Left ventricle myocardium inferior (tissue), 1 donor: ENCODE measurements at places on chromosomes 2 and 18.

DNA sequence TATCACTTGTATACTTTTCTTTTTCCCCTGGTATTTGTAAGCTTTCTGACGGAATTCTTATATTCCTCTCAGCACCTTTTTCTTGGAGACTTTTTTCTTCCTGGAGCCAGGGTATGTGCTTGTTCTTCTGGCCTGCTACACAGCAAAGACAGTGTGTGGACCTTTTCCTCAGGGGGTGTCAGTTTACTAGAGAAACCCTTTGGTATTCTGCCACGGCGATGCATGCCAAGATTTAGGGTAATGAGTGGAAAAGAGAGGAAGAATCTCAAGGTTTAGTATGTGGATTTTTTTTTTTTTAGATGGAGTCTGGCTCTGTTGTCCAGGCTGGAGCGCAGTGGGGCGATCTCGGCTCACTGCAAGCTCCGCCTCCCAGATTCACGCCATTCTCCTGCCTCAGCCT lies 152.2 kb downstream of the PHLPP1 start:
- DNase-seq = no peak

- no peak for DNase-seq
Observed at GRCh38 chr2:98297817-98298682, 48.2 kb upstream of the CNGA3 start.

GRCh38 chr18:30277676-30278075 lies 764.9 kb downstream of the DSC3 start:
- no peak for DNase-seq

DNA sequence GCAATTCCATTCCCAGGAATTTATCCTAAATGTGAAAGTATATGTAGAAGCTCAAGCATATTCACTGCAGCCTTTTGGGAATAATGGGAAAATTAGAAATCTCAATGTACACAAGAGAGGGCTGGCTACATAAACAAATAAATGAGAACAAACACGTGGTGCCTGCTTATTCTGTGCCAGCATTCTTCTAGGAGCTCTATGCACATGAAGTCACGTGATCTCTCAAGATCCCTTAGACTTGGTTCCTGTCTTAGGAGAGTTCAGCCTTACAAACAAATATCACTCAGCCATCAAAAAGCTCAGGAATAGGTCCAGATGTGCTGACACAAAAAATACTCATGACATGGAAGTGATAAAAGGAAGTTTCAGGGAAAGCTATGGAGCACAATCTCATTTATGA lies 92.9 kb upstream of the SP3 start:
- DNase-seq = no peak

- no peak for DNase-seq
Observed at GRCh38 chr2:101199251-101199791, 48.1 kb upstream of the TBC1D8 start.
